ENCODE measurements at places on chromosomes 2 and 18. TPM values are rescaled to one million over a fixed set of nuclear protein-coding genes. Genes with fewer than 3 reads are reported as not detected.

DNA sequence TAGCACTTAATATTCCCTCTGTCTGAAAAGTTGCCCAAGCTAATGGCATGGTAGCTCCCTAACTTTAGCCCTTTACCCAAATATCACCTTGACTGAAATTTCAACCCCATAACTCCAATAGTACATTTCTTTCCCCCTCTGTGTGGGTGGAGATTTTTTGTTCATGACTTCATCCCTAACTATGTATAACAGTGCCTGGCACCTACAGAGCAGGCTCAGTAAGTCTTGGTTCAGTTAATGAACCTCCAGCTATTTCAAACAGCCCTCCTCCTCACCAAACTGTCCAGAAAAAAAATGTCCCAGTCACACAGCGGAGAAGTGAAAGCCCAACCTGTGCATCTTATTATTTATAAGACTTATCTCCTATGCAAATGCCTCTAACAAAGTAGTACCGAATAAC lies 18.6 kb downstream of the BUB1 start:
- peak; percentile 49 for DNase-seq

DNA sequence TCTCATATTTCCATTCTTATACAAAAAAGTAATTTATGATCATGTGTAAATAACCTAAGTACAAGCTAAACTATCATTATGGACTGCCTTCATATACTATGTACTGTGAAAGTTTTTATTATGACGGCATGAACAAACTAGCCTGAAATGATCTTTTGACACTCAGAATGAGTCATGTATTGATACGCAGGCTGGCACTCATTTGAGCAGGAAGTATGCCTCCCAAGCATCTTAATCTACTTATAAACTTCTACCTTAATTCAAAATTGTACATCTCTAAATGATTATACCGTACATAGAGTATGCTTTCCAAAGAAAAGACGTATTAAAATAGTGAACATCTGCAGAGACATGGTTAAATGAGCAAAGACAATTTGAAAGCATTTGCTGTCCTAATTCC lies 207.1 kb upstream of the SPOPL start:
- DNase-seq = no peak

DNA sequence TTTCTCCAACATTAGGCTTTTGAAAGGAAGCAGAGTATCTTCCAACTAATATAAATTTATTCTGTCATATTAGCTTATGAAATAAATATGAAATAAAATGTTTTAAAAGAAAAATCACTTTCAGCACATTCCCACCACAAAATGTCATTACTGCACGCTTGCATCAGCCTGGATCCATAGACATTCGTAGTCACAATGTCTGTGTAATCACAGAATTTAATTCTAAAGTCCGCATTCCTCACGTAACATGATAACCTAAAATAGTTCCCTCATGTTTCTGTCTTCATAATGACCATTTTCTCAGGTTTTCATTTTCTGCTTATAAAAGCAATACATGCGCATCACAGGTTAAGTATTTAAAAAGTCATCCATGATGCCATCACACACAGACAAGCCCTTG lies 47.1 kb downstream of the HDAC4 start:
- no peak for DNase-seq

DNA sequence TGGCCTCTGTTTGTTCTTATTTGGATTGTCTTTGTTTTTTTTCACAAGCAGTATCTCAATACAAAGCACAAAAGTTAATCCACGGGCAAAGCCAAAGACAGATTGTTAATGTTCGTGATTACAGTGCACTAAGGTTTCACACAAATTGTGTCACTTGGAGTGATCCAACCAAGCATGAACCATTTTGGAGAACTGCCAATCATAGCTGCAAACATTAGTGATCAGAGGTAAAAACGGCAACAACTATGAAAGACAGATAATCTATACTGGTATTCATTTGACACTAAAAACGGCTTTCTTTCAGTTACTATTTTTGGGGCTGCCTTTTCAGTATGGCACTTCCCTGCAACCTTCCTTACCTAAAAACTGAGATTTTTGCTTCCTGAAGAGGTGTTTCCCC lies 213.1 kb upstream of the GULP1 start:
- DNase-seq = no peak

Gene ALPG
- total RNA-seq = not detected

Data from IMR-90 (cell line).